RWPE2 (cell line): ENCODE measurements at places on chromosomes 13 and 19.
A peak's percentile ranks its signal among the peaks of the same experiment; 100 is the strongest.

DNA sequence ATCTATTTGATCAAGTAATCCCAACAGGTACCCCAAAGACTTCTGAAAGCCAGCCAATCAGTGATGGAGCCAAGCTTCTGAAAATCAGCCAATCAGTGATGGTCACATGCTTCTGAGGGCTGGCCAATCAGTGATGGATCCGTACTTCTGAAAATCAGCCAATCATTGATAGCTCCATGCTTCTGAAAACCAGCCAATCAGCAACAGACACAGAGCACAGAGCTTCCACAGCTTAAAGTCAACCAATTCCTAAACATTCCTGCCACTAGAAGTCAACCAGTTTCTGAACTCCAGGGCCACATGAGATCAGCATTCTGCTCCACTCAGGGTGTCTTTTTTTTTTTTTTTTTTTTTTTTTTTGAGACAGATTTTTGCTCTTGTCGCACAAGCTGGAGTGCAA, 8.2 kb upstream of the HSD17B14 start:
- H3K4me3 ChIP-seq = no peak overlapping the region
- no peaks in the 10 kb centered on the region for H3K27me3 ChIP-seq
- H3K36me3 ChIP-seq = peaks cover 5% of the 10 kb centered on the region; the same call in 1 of the 2 replicates
- DNase-seq = no peak
- H3K27ac ChIP-seq = no peak overlapping the region

- H3K4me3 ChIP-seq = no peak overlapping the region
- H3K27me3 ChIP-seq = no peaks in the 10 kb centered on the region
- no peak for DNase-seq
- H3K27ac ChIP-seq = no peak overlapping the region
- no peaks in the 10 kb centered on the region for H3K4me1 ChIP-seq
- H3K36me3 ChIP-seq = no peaks in the 10 kb centered on the region
These were observed 5.3 kb upstream of the GRTP1 start for GRCh38 chr13:113369189-113369588.

GRCh38 chr19:2259336-2259735, 3.1 kb upstream of the JSRP1 start:
- DNase-seq = no peak
- no peaks in the 10 kb centered on the region for H3K36me3 ChIP-seq
- no peaks in the 10 kb centered on the region for H3K4me1 ChIP-seq
- H3K4me3 ChIP-seq = no peak overlapping the region
- peaks cover under 1% of the 10 kb centered on the region for H3K27me3 ChIP-seq
- H3K27ac ChIP-seq = no peak overlapping the region

GRCh38 chr13:33953781-33954180, 135.8 kb downstream of the RFC3 start:
- no peaks in the 10 kb centered on the region for H3K36me3 ChIP-seq
- H3K4me3 ChIP-seq = no peak overlapping the region
- no peaks in the 10 kb centered on the region for H3K4me1 ChIP-seq
- H3K27ac ChIP-seq = no peak overlapping the region
- no peak for DNase-seq

- peaks cover 11% of the 10 kb centered on the region for H3K27me3 ChIP-seq
- H3K4me1 ChIP-seq = peaks cover 9% of the 10 kb centered on the region
- H3K4me3 ChIP-seq = peak overlapping the region; percentile 78
- DNase-seq = no peak
- H3K27ac ChIP-seq = no peak overlapping the region
These were observed 1.8 kb upstream of the CDC37 start for GRCh38 chr19:10404888-10405820.

- H3K4me3 ChIP-seq = no peak overlapping the region
- no peaks in the 10 kb centered on the region for H3K36me3 ChIP-seq
- H3K27ac ChIP-seq = no peak overlapping the region
These were observed 3.7 kb downstream of the TINCR start for GRCh38 chr19:5563935-5564612.

- no peak for DNase-seq
- no peaks in the 10 kb centered on the region for H3K27me3 ChIP-seq
- H3K4me1 ChIP-seq = no peaks in the 10 kb centered on the region
These were observed 8.0 kb downstream of the VSIG10L start for GRCh38 chr19:51333836-51334460.

- no peaks in the 10 kb centered on the region for H3K36me3 ChIP-seq
- H3K4me3 ChIP-seq = no peak overlapping the region
- H3K27ac ChIP-seq = no peak overlapping the region
- no peaks in the 10 kb centered on the region for H3K27me3 ChIP-seq
- DNase-seq = no peak
These were observed 4.9 kb downstream of the ZSCAN1 start for GRCh38 chr19:58038688-58039204.

DNA sequence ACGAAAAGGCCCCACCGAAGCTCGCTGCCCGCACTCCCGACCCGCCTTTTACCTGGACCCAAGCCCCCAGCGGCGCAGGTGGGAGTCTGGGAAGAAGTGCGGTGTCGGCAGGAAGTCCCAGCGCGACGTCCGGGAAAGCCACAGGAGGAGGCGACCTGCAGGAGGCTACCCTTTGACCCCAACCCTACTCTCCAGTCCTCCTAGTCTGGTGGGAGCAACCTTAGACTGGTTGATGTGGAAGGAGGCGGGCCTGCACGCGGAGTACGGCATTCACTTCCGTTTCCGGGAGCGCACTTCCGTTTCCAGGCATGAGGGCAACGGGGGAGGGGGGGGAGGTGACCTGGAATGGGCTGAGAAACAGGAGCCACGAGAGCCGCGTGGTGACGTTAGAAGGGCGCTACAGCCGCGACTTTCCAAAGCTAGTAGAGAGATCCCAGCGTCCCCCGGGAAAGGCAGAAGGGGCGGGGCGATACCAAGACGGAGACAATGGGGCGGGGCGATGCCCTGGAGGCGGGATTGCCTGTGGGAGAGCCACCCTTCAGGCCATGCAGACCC, 28.5 kb downstream of the ZNF266 start:
- DNase-seq = peak; percentile 85
- H3K27ac ChIP-seq = peak overlapping the region; percentile 28
- no peaks in the 10 kb centered on the region for H3K27me3 ChIP-seq
- H3K4me1 ChIP-seq = no peaks in the 10 kb centered on the region
- peak overlapping the region; percentile 40 for H3K4me3 ChIP-seq
- H3K36me3 ChIP-seq = no peaks in the 10 kb centered on the region

GRCh38 chr19:2723345-2723715, 2.2 kb upstream of the DIRAS1 start:
- no peak for DNase-seq
- H3K36me3 ChIP-seq = no peaks in the 10 kb centered on the region
- no peaks in the 10 kb centered on the region for H3K4me1 ChIP-seq
- no peak overlapping the region for H3K27ac ChIP-seq
- H3K4me3 ChIP-seq = no peak overlapping the region
- H3K27me3 ChIP-seq = peaks cover 22% of the 10 kb centered on the region

GRCh38 chr19:15115080-15115479, 7.9 kb downstream of the SYDE1 start:
- no peaks in the 10 kb centered on the region for H3K27me3 ChIP-seq
- H3K27ac ChIP-seq = no peak overlapping the region
- no peak overlapping the region for H3K4me3 ChIP-seq
- no peak for DNase-seq
- peaks cover 94% of the 10 kb centered on the region for H3K36me3 ChIP-seq

DNA sequence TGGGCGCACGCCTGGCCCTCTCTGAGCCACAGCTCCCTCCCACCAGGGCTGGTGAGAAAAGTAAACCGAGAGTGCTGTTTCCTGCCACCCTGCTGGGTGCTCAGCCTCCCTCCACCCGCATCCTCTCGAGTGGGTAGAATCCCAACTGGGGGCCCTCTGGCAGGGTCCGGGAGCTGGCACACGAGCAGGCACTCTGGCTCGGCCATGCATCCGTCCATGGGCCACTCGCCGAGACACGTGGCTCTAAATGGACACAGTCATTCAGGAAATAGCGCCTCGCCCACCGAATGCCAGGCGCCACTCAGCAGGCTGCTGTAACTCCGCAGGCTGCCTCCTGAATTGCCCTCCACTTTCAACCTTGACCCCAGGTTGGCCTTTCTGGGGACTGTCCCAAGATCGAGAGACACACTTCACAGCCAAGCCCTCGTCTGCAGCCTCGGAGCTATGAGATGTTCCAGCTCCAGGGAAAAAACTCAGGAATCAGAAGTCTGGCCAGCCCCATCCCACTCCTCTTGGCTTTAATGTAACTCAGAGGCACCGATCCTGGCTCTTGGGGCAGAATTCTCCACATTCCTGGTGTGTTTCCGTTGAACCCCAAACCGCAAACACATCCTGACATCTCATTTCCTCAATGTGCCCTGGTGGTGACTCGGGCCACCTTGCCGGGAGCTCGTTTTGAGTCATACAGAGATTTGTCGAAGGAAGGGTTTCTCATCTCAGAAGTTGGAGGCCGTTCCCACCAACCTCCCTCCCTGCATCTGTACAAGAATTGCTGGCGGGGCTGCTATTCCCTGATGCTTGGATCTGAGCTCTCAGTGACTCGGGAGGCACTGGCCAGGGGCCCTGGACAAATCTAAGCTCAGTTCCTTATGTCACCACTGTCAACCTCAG, 14.1 kb downstream of the KLF2 start:
- DNase-seq = no peak
- H3K36me3 ChIP-seq = no peaks in the 10 kb centered on the region
- no peaks in the 10 kb centered on the region for H3K27me3 ChIP-seq
- H3K27ac ChIP-seq = peak overlapping the region; percentile 20
- no peak overlapping the region for H3K4me3 ChIP-seq
- peaks cover 5% of the 10 kb centered on the region for H3K4me1 ChIP-seq

- H3K4me3 ChIP-seq = no peak overlapping the region
- no peak overlapping the region for H3K27ac ChIP-seq
- H3K4me1 ChIP-seq = no peaks in the 10 kb centered on the region
- no peak for DNase-seq
- no peaks in the 10 kb centered on the region for H3K27me3 ChIP-seq
- no peaks in the 10 kb centered on the region for H3K36me3 ChIP-seq
These were observed 569.7 kb upstream of the SLITRK6 start for GRCh38 chr13:86368924-86369323.

- peaks cover 20% of the 10 kb centered on the region for H3K4me1 ChIP-seq
- no peaks in the 10 kb centered on the region for H3K27me3 ChIP-seq
- H3K4me3 ChIP-seq = no peak overlapping the region
- no peak for DNase-seq
These were observed 428.6 kb downstream of the RFC3 start for GRCh38 chr13:34246511-34246910.

- H3K27ac ChIP-seq = no peak overlapping the region
- no peak for DNase-seq
- no peaks in the 10 kb centered on the region for H3K27me3 ChIP-seq
- no peak overlapping the region for H3K4me3 ChIP-seq
These were observed 59.7 kb upstream of the TNFRSF19 start for GRCh38 chr13:23510544-23510916.

DNA sequence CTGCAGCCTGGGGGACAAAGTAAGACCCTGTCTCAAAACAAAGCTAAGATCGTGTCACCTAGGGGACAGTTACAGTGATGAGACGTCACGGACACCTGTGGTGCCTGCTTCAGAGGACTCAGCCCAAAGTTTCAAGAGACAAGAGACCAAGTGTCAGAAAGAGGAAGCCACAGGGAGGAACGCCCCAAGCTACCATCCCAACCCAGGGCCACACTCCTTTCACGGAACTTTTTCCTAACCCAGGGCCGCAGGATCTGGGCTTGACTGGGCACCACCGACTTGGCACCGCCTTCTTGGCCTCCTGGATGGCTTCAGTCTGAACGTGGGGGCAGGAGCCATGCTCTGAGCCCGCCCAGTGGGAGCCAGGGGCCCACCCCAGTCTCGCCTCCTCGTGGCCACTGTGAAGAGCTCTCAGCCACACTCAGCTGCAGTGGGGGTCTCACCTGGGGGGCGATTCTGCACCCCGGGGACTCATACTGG, 8.5 kb downstream of the MOB3A start:
- peaks cover 50% of the 10 kb centered on the region for H3K36me3 ChIP-seq
- DNase-seq = no peak
- H3K27ac ChIP-seq = peak overlapping the region; percentile 99
- H3K4me3 ChIP-seq = no peak overlapping the region

DNA sequence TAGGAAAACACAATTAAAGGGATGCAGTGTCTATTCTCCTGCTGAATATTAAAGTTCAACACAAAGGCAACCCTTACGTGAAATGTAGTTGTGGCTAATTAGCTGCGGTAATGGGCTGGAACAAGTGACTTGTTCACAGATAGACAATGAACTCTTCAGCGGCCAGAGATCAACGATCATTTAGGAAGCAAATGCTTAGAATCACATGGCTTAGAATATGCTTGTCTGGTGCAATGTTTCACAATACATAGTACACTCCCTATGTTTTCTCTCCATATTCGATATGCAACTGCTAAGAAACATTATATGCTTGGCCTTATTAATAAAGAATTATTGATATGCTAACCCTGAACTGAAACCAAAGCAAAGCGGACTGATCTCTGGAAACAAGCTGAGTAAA, 25.7 kb upstream of the MTUS2 start:
- no peak overlapping the region for H3K27ac ChIP-seq
- no peak overlapping the region for H3K4me3 ChIP-seq
- no peak for DNase-seq
- no peaks in the 10 kb centered on the region for H3K36me3 ChIP-seq

- peak; percentile 59 for DNase-seq
- no peaks in the 10 kb centered on the region for H3K4me1 ChIP-seq
- no peak overlapping the region for H3K4me3 ChIP-seq
- no peaks in the 10 kb centered on the region for H3K27me3 ChIP-seq
These were observed 15.2 kb downstream of the EPN1 start for GRCh38 chr19:55690109-55690768.

DNA sequence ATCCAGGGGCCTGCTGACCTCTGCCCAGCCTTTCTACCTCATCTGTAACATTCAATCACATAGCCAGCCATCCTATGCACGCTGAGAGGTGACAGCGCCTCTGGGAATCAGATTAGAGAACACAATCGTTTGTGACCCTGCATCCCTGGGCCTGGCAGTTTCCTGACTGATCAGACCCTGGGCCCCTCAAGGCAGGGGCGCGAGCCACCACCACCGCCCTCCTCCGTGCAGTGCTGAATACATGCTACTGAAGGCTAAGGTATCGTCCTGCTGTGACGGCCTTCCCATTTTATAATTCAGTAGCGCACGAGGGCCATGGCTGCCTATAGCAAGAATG, 1.3 kb downstream of the TMTC4 start:
- peak overlapping the region; percentile 66 for H3K27ac ChIP-seq
- no peak for DNase-seq
- H3K36me3 ChIP-seq = no peaks in the 10 kb centered on the region; the same call in 1 of the 2 replicates
- H3K27me3 ChIP-seq = no peaks in the 10 kb centered on the region

DNA sequence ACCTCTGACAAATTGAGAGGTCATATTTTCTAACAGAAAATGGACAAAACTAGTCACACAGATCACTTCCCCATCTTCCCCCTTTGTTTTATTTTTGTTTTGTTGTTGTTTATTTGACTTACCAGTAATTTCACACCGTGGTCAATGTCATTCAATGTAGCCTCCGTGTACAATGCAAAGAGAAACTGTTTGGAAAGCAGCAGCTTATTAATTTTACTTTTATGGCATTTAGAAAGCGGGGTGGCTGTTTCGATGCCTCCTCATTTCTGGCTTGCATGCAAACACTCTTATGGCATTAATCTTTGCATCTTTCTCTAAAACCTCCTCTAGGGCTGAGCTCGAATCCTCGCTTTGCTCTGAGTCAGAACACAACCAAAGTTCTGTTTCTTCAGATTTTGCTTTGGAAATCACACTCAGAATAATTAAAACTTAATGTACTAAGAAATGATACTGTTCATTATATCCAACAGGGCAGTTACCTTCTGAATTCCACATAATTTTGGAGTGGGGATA, 77.0 kb downstream of the ZNF536 start:
- H3K27ac ChIP-seq = no peak overlapping the region
- H3K4me1 ChIP-seq = no peaks in the 10 kb centered on the region
- no peaks in the 10 kb centered on the region for H3K36me3 ChIP-seq
- no peak for DNase-seq
- H3K4me3 ChIP-seq = no peak overlapping the region
- peaks cover 37% of the 10 kb centered on the region for H3K27me3 ChIP-seq

- 0 out of 2 replicates have a peak, but pooled peaks cover 3% of the 10 kb centered on the region for H3K36me3 ChIP-seq
- H3K4me3 ChIP-seq = no peak overlapping the region
- peak overlapping the region; percentile 68 for H3K27ac ChIP-seq
- DNase-seq = no peak
- peaks cover 45% of the 10 kb centered on the region for H3K4me1 ChIP-seq
These were observed 23.4 kb downstream of the TMEM255B start for GRCh38 chr13:113782472-113782871.
